NCI-H774 (cell line): ENCODE measurements at places on chromosomes 4 and X.
A peak's percentile ranks its signal among the peaks of the same experiment; 100 is the strongest.

GRCh38 chr4:146398404-146398803, 123.3 kb downstream of the SLC10A7 start:
- DNase-seq, result no peak

- DNase-seq, result no peak
Measured at GRCh38 chr4:4416981-4417380, 30.1 kb downstream of the NSG1 start.

DNA sequence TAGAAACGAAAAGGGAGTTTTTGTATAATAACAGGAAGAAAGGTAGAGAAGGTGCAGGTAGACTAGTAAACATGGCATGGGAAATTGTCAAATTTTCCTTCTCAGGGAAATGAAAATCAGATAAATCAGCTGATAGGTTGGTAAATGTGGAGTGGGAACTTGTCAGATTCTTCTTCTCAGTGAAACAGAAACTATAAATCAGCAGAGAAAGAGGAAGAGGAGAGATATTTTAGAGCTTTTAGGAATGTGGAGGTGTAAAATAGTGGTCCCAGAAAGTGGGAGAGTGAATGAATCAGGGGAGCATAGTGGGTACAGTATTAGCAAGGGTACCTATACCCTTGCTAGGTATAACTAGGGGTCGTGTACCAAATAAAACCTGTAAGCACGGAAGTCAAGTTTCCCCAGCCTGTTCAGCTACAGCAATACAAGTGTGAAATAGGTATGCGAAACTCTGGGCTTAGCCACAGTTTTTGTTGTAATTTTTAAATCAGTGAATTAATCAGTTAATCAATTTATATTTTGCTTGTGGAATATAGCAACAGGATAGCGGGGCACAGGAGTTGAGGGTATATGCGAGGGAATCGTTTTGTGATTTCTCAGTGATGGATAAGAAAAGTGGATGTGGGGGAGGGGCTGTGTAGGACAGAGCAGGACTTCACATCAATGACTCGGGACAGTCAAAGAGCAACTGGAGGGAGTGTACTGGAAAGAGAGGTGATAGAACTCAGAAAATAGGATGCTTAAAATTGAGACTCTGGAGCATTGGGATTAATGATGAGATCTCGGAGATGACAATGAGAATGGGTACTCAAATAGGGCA, 561.5 kb downstream of the INPP4B start:
- DNase-seq, result no peak

- DNase-seq, result no peak
Measured at GRCh38 chrX:136189222-136189621, 41.9 kb downstream of the FHL1 start.

DNA sequence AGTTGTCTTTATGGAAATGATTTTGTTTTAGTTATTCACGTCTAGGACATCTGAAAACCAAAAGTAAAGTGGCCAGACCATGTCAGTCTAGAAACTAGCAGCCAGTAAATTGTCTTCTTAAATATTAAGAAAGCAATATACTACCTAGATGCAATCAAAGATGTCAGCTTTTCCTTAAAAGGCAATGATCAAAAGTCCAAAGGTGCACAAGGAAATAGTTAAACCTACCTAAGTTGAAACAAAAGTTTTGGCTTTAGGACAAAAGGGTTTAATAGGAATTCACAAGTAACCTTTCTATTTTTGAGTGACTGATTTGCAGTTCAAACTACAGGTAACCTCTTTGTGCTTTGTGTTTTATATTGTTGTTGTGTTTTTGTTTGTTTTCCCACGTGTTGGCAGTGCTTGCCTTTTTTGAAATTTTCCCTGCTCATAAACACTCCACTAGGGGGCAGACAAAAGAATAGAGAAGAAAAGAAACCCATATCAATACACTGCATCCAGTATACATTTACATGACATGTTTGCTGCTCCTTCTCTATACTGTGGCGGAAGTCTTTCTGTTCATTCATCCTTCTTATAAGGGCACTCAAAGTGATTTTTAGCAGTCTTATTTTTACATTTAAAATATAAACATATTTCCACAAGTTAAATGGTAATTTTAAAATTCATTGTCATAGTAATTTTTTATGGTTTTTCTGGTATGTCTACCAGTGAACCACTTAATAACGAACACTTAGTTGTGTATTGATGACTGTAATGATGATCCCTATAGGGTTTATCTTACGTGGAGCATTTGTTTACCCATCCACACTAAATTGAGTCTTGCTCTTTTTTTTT, 62.7 kb downstream of the GAB1 start:
- DNase-seq, result no peak

DNA sequence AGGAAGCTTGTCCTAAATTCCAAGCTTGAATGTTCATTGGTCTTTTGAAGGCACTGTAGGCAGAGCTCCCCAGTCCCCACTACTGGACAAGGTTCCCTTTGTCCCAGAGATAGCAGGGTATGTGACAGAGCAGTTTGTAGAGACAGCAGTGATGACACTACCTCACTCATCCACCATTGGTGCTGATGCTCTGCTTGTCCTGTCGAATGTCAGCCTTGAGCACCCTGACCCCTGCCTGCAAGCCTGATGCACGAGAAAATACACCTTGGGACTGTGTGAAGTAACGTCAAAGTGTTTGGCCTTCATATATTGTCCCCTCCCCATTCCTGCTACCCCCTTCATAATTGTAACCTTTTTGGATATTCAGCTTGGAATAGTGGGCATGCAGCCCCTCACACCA, 188.9 kb upstream of the EOLA2 start:
- no peak for DNase-seq

DNA sequence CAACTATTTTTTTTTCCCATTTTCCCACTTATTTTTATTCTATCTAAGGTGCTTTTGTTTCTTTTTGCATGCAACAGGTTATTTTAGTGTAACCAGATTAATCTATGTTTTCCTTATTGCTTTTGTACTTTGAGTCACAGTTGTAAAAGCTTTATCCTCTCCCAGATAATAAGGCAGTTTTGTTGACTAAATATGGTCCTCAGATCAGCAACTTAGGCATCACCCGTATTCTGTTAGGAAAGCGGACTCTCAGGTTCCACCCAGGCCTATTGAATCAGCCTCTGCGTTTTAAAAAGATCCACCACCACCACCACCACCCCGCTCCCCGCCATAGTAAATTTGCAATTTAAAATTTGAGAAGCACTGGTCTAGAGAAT, 58.6 kb upstream of the USP9X start:
- DNase-seq, result no peak

DNA sequence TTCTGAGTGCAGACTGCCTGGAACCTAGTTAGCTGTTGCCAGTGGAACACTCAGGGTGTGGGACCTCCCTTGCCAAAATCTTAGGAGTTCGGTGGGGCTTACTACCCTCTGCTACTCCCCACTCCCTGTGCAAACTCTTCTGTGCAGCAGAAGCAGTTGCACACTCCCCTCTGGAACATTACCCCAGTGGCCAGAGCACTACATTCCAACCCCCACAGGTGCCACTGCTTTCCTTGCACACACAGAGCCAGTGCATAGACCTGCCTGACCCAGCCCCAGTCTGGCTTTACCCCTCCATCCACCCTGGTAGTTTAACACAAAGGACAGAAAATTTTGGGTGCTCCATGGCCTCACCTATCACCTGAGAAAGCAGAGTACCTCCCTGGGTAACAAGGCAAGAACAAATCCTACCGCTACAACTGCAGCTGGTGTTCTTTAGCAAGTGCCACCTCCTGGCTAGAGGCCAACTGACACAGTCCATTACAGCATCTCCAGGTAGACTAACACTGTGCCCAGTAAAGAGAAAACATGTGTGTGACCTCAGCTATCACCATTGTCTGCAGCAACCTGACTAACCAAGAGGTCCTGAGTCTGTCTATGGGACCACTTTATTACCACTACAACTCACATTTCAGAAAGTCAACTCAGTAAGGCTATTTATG, 11.5 kb upstream of the RASSF6 start:
- peak; percentile 38 for DNase-seq

DNA sequence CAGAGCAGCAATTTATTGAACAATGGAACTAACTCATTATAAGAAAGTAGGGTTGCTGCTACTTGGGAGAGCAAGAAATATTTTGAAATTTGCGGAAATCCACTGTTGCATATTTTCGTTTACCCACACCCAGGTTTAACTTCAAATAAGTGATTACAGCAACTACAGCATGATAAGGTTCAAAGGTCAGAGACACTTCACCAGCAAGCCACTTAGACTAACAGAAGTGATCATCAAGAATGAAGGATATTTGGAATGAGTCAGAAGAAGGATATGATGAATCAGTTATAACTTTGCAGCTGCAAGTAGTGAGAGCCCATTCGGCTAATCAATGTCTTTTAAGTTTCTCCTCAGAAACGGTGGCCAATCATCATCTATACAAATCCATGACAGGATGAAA, 199.3 kb downstream of the TMA16 start:
- DNase-seq, result no peak

DNA sequence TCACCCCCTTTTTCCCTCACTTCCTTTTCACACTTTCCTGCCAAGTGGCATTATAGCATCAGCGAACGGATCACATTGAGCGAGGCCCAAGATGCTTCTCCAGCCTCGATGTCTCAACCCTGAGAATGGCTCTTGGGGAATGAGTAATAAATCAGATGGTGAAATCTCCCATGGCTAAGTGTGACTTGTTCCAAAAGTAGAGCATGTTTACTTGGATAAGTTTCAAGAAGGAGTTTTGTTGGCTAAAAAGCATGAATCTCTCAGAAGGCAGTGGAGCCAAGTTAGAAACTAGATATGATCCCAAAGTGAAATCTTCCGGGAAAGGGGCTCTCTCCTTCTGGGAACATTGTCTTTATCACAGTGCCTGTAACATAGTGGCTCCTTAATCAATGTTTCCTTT, 316.3 kb downstream of the CAMK2D start:
- no peak for DNase-seq

GRCh38 chr4:155383541-155383940, 6.8 kb upstream of the MAP9 start:
- DNase-seq, result no peak

- no peak for DNase-seq
Measured at GRCh38 chr4:56003606-56004005, 54.9 kb downstream of the CEP135 start.

DNA sequence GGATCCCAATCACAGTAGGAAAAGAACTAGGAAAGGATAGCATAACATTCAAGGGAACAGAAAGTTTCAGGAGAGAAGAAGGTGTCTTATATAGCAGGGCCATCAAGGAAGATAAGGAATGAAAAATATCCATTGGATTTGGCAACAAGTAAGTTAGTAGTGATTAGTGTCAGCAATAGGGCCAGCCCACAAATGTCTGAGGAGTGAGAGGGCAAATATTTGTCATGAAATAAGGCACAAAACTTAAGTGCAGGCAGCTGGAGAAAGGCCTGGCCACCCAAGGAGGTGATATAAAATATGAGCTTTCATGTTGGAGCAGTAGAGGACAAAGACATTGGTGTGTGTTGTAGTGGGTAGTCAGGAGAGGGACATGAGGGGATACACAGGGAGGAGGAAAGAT, 132.1 kb downstream of the COL4A6 start:
- DNase-seq, result no peak

GRCh38 chr4:1026115-1026514, 14.7 kb downstream of the FGFRL1 start:
- DNase-seq, result no peak

- no peak for DNase-seq
Measured at GRCh38 chr4:168486912-168487281, 6.6 kb upstream of the DDX60L start.

GRCh38 chr4:88185906-88186305, 27.5 kb upstream of the ABCG2 start:
- DNase-seq, result no peak

- DNase-seq, result no peak
Measured at GRCh38 chr4:82381661-82382296, 8.0 kb upstream of the HNRNPD start.

DNA sequence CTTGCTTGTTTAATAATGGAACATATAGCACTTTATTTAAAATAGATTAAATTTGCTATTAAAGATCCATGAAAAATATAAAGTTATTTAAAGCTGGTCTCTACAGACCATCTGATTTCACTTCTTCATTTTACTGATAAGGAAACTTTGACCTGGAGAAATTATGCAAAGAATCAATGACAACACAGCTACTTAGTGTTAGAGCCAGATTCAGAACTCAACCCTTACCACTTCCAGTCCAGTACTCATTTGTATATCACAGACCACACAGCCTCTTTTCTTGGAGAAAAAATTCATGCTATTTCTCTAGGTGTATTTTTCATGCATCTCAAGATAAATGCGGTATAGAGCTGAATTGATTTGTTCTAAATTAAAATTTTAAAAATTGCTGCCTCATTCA, 34.0 kb downstream of the WDFY3 start:
- no peak for DNase-seq

DNA sequence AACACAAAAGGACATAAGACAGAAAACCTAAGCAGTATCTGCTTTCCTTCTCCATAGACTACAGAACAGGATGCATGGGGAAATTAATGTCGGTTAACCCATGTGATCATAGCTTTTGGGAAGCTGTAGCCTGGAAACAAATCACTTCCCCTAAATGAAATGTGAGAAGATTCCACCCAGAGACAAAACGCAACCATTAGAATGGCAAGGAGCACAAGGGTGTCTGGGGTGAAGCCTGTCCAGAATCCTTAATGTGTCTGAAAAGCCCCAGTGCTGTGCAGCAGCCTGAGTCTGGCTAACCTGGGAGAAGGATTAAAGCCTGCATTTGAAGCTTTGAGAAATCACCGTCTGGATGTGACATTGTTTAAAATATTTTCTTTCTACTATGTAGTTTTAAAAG, 213.3 kb downstream of the ANKRD50 start:
- no peak for DNase-seq

DNA sequence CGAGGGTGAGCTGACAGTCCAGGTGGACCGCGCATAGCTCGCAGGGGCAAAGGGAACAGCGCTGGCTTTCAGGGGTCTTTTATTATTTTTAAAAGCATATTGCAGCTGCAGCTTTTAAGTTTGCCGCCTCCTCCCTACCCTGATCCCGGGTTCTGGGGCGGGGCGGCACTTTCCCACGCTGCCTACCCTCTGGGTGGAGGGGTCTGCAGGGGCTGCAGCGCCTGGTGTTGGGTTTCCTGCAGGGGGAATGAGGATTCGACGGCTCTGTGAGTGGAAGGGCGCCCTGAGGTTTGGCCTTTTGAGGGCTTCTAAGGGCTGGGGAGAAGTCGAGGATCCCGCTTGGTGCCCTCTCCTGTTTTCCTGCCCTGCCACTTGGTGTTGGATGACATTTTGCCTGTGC, 80.7 kb upstream of the SCML1 start:
- DNase-seq, result no peak

- no peak for DNase-seq
Measured at GRCh38 chrX:47658301-47658683, 688 bp downstream of the UXT start.
